ENCODE measurements at places on chromosomes 11 and 22.

DNA sequence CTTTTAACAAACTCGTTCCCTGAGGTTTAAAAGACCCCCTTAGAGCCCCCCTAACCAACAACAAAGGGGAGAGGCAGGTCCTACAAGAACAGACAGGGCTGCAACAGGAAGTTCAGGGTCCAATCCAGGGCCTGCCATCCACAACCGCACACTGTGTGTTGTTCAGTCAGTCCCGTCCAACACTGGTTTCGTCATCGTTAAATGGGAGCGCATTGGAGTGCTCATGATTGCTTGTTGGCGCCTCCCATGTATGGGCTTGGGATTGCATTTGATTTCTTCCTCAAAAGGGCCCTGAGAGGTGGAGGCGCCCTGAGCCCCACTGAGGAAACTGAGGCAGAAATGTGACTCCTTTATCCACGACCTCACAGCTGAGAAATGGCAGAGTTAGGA, 174.1 kb downstream of the MN1 start:
- DNase-seq: no peak

DNA sequence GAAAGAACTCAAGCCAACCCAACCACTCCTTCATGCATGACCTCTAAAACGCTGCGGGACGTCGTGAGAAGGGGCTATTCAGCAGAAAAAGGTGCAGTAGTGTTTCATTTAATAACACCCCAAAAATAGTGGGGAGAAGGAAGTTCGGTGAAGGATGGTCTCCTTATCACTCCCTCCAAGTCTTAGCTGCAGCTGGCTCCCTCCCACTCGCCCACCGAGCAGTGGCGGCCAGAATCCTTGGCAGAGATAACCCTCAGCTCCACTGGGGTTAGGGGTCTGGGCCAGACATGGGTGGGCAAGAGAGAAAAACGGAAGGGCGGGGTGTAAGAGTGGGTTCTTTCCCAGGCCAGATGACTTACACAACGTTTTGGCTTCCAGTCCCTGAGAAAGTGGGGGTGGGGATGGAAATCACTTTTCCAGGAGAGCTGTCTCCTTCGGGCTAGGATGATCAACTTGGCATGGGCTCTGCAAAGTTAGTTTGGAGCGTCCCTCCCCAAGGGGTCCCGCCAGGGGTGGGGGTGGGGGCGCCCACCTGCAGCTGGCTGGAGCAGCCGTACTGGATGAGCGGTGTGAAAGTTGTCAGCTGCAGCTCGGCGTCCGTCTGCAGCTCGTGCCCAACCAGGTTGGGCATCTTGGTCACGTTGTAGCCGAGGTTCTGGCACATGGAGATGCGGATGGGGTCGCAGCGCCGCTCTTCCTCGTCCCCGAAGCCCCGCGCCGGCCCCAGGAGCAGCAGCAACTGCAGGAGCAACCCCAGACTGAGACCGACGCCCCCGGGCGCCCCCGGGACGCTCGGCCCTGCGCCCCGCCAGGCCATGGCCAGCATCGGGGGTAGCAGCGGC, 705 bp downstream of the FZD4 start:
- no peak for DNase-seq

DNA sequence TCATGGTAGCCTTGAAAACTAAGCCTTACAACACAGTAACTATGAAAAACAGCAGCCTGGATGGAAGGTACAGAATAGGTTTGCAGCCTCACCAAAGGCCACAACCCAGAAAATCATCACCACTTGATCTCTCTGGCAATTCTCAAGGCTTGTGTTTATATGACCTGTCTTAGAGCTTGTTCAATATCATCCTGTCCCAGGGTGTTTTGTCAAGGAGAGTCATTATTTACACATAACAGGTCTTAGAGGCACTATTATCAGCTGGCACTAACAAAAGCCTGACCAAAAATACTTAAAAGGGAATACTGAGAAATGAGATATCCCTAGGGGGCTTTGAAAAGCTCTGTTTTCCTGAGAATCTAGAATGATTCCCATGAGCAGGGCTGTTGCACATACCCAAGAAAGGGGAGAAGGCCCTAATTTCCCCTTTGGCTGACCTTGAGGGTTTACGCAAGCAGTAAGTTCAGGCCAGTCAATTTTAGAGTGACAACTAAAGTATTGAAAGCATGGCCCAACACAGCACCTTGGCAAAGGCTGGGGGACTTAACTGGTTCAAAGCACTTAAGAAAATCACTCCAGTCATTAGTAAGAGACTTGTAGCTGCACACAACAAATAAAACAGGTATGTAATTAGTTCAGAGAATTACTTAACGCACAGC, 7.9 kb downstream of the SC5D start:
- no peak for DNase-seq

DNA sequence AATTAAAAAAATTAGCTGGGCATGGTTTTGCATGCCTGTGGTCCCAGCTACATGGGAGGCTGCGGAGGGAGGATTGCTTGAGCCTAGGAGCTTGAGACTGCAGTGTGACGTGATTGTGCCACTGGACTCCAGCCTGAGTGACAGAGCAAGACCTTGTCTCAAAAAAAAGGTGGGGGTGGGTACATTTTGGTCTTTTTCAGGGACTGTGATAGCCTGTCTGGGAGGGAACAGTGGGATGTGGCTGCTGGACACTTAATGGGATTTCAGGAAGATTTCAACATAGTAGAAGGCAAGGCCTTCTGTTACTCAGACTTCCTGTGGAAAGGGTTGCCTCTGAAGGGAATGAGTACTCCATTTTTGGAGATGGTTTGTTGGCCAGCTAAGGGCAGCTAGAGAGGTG, 40.6 kb downstream of the RELT start:
- DNase-seq: no peak

- DNase-seq: no peak
Measured at GRCh38 chr11:74699615-74700396, 31.4 kb downstream of the CHRDL2 start.

GRCh38 chr22:46902998-46903916, 140.8 kb downstream of the TBC1D22A start:
- DNase-seq: no peak

DNA sequence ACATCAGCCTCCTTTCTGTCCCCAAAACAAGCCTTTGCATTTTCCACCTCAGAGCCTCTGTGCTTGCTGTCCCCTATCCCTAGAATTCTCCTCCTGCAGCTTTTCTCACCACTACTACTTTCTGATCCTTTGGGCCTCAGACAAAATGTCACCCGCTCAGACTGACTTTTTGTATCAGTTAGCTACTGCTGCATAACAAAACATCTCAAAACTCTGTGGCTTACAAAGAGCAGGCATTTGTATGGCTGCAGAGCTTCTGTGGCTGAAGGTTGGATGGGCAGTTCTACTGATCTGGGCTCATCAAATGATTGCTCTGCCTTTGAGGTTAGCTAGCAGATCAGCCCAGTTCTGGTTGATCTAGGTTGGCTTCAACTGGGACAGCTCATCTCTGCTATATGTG, 248.7 kb downstream of the MN1 start:
- DNase-seq: no peak

- no peak for DNase-seq
Measured at GRCh38 chr22:25774575-25775026, 32.6 kb downstream of the MYO18B start.

DNA sequence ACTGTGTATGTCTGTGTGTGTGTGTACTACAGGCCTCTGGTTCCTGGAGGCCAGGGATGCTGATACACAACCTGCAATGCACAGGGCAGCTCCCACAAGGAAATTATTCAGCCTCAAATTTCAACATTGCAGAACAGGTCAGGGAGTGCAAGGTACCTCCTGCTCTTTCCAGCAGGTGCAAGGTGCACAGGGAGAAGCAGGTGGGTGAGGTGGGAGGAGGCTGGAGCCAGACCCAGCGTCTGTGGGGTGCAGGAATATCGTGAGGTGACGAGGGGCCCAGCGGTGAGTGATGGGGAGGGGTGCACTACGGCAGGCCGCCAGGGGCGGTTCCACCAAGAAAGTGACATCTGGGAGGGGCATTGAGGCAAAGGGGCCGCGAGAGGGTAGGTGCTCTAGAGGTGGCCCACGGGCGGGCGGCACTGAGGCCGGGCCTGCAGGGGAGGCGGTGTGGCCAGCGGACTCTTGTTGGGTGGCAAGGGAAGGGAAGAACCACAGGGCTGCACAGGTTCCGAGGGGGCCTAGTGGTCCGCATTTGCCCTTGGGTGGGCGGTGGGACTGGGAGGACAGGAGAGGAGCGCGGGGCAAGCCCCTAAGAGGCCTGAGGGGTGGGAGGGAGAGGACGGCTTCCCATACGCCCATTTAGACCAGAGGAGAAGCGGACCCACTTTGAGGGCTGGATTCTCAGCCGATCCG, 21.6 kb downstream of the DGCR6L start:
- no peak for DNase-seq

GRCh38 chr11:285894-286220, 3.1 kb upstream of the PGGHG start:
- DNase-seq: peak; percentile 1

DNA sequence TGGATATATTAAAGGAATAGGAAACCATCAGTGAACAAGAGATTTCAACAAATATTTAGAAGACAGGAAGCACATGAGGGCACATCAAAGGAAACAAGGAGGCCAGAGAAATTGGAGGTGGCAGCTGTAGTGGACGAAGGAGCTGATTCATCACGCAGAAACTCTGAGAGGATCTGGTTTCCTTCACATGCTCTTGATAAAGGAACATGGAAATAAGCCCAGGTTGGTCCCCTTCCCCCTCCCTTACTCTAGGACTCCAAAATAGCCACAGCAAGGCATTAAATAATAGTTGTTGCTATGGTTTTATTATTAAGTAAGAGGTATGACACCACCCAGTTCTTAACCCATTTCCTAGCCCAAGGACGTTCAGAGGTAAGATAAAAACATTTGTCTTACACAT, 11.3 kb downstream of the IZUMO1R start:
- DNase-seq: no peak

DNA sequence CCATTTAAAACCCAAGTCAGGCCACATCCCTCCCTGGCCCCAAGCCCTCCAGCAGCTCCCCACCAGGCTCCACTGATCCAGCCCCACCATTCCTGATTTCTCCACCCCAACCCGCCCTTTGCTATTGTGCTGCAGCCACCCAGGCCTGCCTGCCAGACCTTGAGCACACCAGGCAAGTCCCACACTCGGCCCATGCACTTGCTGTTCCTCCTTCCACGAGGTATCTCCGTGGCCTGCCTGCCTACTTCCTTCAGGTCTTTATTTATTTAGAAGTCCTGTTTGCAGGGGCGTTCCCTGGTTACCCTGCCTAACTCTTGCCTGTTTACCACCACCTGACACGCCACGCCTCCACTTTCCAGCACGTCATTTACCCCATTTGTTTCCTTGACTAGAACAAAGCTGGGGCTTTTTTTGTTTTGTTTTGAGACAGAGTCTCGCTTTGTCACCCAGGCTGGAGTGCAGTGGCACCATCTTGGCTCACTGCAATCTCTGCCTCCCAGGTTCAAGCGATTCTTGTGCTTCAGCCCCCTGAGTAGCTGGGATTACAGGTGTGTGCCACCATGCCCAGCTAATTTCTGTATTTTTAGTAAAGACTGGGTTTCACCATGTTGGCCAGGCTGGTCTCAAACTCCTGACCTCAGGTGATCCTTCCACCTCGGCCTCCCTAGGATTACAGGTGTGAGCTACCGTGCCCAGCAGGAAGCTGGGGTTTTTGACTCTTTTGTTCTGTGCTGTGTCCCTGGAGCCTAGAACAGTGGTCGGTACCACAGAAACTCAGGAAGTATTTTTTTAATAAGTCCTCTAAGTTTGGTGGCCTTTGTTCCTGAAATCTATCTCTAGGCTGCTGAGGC, 6.7 kb downstream of the CENPM start:
- peak; percentile 97 for DNase-seq

- no peak for DNase-seq
Measured at GRCh38 chr11:133386262-133386661, 146.0 kb downstream of the OPCML start.

DNA sequence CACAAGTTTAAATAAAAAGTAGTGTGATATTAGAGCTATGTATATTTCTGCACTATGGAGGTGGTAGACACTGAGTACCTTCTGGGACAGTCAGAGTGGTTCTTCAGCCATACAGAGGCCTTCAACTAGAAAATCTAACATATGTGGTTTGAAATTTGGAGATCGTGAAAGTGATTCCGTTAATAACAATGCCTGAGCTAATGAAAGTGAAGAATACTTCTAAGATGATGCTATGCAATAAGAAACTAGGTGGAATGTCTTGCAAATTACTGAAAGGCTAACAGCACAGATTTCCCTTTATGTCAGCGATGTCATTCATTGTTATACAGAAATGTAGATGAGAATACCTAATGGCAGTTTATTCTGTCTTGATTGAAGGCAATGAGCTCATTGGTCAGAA, 1984.7 kb upstream of the RAG2 start:
- DNase-seq: no peak

DNA sequence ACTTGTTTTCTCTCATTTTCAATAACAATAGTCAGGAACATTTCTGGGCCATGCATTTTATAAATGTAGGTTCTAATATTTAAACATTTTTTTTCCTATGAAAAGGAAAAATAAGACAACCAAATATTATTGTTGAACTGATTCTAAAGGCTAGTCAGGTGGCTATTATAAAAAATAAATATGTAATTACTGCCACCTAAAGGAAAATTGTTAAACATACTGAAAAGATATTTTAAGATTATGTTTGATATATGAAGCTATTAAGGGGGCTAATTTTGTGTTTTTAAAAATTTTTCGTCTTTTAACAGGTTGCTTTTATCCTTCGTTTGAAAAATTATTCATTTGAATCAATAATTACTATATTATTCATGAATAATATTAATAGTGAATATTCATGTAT, 62.2 kb upstream of the FDX1 start:
- no peak for DNase-seq

Data from activated naive CD4-positive, alpha-beta T cell treated with Interleukin-2 at 50 U/mL for 16 hours (primary cell).